ENCODE measurements at places on chromosomes 5 and 9.

DNA sequence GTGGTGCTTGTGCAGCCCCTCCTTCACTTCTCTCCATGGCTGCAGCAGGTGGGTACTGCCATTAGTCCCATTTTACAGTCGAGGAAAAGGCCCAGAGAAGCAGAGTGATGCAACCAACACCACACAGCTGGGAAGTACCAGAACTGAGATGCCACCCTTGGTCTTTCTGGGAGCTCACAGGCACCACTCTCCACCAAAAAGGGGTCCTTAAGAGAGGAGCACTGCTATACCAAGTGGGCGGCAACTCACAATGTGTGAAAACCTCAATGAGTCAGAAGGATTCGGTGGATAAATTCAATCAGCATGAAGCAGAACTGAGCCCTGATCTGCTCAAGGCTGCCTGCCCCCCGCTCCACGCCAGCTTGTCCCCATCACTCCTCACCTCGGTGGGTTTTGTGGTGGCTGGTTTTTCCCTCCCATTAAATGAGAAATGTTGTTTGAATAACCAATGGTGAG, 213.7 kb downstream of the FSTL4 start:
- no peak for DNase-seq

DNA sequence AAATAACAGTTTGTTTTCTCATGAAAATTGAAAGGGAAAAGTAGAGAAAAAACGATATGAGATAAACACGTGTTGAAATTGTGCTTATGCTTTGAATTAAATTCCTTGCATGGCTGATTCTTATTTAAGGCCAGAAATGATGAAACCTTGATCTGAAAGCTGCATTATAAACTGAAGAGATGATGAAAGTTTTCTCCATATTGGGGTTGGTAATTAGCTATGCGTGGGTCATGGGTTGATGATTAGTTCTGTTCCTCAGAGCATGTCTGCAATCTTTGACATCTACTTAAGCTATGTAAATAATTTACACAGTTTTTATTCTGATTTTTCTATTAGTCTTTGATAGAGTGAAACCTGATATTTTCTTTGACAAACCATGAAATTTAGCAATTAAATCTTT, 264.1 kb downstream of the CD180 start:
- DNase-seq = no peak

DNA sequence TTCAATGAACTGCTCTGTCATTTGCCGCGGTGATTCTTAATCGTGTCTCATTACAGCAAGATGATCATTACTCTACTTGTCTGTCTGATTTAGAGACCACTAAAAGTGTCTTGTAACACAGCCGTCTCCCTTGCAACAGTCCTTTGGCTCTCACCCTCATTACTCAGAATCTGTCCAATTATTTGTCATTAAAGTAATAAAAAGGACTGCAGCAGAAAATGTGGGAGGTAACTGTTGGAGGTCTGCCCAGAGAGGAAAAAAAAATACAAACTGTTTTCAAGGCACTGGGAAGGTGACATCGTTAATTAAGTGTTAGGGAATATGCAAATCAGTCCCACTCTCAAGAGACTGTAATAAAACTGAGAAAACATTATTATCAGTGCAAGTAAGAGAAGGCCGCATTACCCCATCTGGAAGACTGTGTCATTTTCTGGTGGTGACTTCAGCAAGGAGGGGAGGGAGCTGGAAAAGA, 281.0 kb downstream of the RASEF start:
- no peak for DNase-seq

DNA sequence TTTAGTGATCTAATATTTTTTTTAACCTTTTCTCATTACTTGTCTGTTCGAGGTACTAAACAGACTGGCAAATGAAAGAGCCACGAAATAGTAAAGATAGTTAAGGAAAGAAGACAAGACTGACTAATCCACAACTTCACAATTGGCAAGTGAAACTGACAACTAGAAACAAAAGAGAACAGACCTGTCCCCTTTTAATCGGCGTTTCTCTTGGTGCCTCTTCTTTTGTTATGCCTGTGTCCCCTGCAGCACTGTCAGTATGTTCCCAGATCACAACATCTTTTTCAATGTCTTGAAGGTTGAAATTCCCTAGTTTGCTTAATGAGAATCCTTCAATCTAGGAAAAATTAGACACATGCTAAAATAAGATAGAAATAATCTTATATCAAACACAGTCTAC, 26.1 kb downstream of the TUT7 start:
- DNase-seq = no peak

DNA sequence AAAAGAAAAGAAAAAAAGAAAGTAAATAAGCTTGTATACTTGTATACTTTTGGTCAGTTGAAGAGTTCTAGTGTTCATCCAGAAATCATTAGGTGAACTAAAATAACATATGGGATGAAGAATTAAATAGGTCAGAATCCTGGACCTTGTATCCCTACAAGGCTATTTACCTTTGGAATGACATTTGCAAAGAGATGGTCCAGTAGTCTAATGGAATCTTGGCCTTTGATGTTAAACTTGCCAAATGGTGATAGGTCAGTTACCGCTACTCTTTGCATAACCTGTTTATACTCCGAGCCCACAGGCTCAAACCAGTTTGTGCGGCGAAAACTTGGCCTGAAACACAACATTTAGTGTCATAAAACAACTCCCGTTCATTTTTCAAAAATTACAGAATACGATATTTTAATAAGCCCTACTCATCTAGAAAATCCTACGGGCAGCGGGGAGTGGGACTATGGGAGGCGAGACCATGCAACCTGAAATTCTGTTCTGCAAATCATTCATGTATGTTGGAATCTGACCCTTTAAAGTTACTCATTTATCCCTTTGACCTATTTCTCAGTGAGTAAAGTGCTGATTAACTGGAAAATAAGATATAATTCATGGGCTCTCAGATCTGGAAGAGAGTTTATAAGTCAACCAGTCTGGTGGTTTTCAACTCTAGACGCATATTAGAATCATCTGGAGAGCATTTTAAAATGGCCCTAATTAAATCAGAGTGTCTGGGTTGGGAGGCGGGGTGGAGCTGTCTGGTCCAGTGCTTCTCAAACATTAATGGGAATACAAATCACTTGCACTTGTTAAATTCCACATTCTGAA, 38.6 kb downstream of the DMGDH start:
- DNase-seq = no peak

GRCh38 chr9:109481856-109482255, 16.3 kb downstream of the PTPN3 start:
- DNase-seq = no peak

GRCh38 chr9:79709743-79710674, 138.2 kb downstream of the TLE4 start:
- DNase-seq = no peak

DNA sequence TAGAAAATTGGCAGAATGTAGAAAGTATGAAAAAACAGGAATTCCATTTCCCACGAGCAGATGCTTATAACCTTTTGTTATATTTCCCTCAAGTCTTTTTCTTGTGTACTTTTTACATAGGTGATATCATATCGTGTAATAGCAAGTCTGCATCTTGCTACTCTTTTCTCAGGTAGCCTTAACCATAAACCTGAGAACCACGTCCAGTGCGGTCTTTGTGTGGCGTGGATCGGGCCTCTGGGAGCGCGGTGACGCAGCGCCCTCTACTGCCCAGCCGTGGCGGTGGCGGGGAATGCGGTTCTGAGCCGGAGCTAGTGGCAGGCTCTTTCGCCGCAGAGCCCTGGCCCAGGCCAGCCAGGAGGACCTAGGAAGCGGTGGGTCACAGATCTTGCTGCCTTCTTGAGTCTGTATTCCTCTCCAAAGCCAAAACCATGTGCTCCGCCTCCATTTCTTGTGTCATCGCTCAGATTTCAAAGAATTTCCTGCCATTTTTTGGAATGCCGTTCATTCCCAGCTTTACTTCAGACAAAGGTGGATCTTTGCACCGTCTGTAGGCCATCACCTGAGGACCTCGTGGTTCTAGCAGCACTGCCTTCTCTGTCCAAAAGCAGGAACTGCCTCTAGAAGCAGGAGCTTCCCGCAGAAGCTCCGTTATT, 71.9 kb downstream of the MVB12B start:
- DNase-seq = peak; percentile 64

GRCh38 chr5:83972236-83972635, 251.6 kb upstream of the HAPLN1 start:
- DNase-seq = no peak

- no peak for DNase-seq
Observed at GRCh38 chr5:137313526-137314175, 185.5 kb downstream of the SPOCK1 start.

Data from immature natural killer cell (primary cell).